Psoas muscle (tissue), 8 donors: ENCODE measurements at places on chromosomes 2 and 18. TPM values are rescaled to one million over a fixed set of nuclear protein-coding genes. Genes with fewer than 3 reads are reported as not detected.

ANTXR1 gene
- 21.0 TPM for total RNA-seq

CNNM4 gene
- 9.9 TPM for total RNA-seq

CNDP2 gene
- total RNA-seq, result 41.4 TPM

PIEZO2 gene
- total RNA-seq, result 0.20 TPM

SCN7A gene
- total RNA-seq, result 4.9 TPM

DSC2 gene
- total RNA-seq, result 0.66 TPM

KRTCAP3 gene
- 1.5 TPM for total RNA-seq

GPR39 gene
- total RNA-seq, result not detected

TGFA gene
- 0.39 TPM for total RNA-seq

FHOD3 gene
- total RNA-seq, result 20.2 TPM

MEIS1 gene
- 1.8 TPM for total RNA-seq

RAMP1 gene
- total RNA-seq, result 90.4 TPM

CLEC4F gene
- total RNA-seq, result not detected

KCNJ3 gene
- total RNA-seq, result 0.54 TPM
